ENCODE measurements at places on chromosomes 11 and 22. TPM values are rescaled to one million over a fixed set of nuclear protein-coding genes. Genes with fewer than 3 reads are reported as not detected.

The SMC1B gene
- total RNA-seq, result not detected

- no peak for DNase-seq
Measured at GRCh38 chr11:100675115-100675650, 11.9 kb upstream of the ARHGAP42 start.

The OR52A1 gene
- not detected for total RNA-seq

DNA sequence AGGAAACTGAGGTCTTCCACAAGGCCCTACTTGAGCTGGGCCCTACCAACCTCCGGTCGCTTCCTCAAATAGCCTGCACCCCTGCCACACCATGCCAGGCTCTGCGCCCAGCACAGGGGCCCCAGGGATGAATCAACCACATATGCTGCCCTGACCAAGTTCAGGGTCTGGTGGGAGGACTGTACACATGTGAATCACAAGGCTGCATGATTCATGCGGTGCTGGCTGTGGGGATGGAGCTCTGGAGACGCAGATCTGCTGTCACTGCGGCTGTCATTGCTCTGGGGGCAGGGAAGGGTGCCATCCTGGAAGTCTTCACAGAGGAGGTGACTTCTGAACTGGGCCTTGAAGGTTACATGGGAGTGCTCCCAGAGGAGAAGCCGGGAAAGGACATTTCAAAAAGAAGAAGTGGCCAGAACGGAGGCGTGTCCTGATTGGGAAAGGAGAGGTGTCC, 21.5 kb downstream of the CYTH4 start:
- DNase-seq, result no peak

DNA sequence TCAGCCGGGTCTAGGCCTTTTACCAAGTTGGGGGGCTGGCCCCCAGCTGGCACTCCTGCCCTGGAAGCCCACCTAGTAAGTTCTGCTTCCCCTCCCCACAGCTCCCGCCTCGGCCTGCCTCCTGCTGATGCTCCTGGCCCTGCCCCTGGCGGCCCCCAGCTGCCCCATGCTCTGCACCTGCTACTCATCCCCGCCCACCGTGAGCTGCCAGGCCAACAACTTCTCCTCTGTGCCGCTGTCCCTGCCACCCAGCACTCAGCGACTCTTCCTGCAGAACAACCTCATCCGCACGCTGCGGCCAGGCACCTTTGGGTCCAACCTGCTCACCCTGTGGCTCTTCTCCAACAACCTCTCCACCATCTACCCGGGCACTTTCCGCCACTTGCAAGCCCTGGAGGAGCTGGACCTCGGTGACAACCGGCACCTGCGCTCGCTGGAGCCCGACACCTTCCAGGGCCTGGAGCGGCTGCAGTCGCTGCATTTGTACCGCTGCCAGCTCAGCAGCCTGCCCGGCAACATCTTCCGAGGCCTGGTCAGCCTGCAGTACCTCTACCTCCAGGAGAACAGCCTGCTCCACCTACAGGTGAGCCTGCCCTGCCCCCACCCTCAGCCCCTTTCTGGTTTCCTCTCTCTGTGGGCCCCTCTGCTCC, 7.3 kb downstream of the RTN4RL2 start:
- no peak for DNase-seq

- no peak for DNase-seq
Measured at GRCh38 chr22:49535126-49535525, 292.5 kb downstream of the BRD1 start.

- no peak for DNase-seq
Measured at GRCh38 chr11:85431319-85431718, 195.8 kb downstream of the DLG2 start.

GRCh38 chr11:124541204-124541603, 2.2 kb downstream of the OR8B12 start:
- DNase-seq, result no peak

- DNase-seq, result no peak
Measured at GRCh38 chr11:452203-452744, 2.2 kb downstream of the PTDSS2 start.

DNA sequence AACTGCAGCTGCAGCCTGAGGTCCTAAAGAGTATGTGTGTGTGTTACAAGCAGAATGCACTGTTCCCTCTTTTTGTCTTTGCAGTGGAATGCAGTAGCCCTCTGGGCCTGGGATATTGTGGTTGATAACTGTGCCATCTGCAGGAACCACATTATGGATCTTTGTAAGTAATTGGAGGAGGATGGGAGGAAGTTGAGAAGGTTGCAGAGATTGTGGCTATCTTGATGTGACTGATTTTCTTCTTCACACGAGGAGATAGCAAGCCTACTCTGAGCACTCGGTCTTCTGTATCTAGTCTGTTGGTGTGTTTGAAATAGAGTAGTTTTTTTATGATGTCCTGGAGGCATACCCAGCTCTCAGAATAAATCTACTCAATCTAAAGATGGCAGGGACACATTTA, 2.3 kb downstream of the RBX1 start:
- no peak for DNase-seq

- DNase-seq, result peak; percentile 16
Measured at GRCh38 chr11:94574193-94574961, 7.2 kb downstream of the PIWIL4 start.

- DNase-seq, result no peak
Measured at GRCh38 chr11:80816454-80816847, 1375.6 kb upstream of the TENM4 start.

DNA sequence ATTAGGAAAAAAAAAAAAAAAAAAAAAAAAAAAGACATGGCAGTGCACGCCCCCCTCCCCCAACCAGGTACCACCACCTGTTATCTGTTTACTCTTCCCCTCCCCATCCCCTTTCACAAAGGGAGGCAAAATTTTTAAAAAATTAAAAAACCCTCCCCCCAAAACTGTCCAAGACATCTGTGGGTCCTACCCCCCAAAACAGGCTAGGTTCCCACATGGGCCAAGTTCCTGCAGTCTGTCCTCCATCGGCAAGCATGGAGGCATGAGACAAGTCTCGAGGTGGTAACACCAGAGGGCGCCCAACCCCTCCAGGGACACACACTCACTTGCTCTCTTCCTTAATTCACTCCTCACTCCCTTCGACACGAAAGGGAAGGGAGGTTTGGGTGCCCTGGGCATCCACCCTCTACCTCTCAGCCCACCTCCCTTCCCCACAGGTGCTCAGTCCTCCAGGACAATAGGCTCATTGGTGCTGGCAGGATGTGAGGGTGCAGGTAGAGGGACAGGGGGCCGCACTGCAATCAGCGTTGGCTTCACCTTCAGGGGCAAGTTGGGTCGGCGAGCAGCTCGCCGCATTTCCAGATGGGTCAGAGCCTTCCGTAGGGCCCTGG, 2.2 kb upstream of the TUT1 start:
- DNase-seq, result peak; percentile 88

DNA sequence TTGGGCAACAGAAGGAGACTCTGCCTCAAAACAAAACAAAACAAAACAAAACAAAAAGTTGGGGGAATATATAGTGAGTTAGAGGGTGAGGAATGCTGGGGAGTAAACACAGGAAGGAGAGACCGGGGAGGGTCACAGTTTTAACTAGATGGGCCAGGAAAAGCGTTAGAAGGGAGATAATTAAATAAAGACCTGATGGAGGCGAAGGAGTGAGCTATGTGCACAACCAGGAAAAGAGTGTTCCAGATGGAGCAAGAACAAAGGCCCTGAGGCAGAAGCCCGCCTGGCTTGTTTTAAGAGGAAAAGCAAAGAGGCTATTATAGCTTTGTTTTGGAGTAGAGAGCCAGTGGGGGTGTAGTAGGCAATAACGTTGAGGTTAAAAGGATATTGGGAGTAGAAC, 4.8 kb upstream of the PLA2G6 start:
- no peak for DNase-seq

DNA sequence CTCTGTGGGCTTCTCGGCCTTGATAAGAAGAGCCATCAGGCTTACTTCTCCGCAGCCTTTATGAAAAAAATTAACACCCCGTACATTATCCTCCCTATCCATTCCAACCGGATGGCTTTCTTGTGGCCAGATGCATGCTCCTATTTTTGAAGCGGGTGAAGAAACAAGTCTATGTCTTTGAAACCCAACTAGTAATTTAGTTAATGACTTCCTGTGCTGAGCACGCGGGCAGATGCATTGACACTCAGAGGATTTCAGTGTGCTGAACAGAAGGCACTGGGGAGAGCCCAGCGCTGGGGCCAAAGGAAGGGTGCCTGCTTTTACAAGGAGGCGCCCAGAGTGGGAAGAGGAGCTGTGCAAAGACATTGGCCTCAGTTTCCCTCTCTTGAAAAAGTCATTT, 53.3 kb downstream of the ARHGAP8 start:
- DNase-seq, result no peak

DNA sequence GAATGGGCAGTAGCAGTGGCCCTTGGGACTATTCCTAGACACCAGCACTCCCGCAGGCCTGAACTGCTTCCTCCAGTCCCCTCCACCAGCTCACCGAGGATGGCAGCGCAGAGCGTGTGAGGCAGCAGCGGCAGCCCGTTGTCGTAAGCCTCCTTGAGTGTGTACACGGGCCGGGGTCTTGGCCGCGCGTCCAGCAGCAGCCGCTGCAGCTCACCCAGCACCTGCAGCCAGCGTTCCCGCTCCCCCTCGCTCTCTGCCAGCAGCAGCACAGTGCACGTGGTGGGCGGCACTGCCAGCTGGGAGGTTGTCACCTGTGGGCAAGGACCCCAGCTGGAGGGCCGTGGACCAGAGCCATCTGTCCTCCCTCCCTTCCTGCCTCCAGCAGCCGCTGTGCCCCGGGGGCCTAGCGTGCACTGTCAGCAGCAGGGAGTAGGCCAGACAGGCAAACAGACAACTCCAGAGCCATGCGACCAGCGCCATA, 13.0 kb downstream of the CDC42BPG start:
- DNase-seq, result no peak

The SLC25A1 gene
- total RNA-seq, result 7.3 TPM

DNA sequence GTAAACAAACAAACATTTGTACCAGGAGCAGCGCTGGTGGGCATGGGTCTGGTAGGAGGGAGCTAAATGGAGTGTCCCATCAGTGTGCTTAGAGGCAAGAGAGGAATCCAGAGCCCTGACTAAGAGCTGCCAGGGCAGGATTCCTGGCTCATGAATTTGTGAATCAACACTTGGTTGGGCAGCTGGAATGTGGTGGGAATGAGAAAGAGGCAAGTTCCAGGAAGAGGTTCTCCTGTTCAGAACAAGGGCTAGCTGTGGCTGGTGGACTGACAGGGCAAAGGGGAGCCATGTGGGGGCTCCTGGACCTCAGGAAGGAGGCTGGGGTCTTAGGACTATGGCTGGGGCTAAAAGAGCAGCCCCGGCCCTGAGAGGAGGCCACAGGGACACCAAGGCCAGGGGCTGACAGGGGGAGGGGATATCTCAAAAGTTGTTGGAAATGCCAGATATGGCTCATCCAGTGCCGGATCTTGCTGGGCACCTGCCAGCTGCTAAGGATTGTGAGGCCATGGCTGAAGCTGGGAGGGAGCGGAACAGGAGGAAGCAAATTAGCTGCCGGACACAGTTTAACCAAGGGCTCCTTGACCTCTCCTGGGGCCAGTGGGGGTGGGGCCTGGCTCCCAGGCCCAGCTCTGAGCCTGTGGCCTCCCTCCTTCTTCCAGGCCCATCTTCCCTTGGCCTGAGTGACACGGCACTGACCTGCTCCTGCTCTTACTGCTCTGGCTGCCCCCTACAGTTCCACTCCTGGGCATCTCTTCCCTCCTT, 14.6 kb upstream of the P2RY6 start:
- no peak for DNase-seq

The KCNC1 gene
- total RNA-seq, result 1.1 TPM

The KIF18A gene
- total RNA-seq, result 0.15 TPM

The NRXN2 gene
- total RNA-seq, result 5.2 TPM

DNA sequence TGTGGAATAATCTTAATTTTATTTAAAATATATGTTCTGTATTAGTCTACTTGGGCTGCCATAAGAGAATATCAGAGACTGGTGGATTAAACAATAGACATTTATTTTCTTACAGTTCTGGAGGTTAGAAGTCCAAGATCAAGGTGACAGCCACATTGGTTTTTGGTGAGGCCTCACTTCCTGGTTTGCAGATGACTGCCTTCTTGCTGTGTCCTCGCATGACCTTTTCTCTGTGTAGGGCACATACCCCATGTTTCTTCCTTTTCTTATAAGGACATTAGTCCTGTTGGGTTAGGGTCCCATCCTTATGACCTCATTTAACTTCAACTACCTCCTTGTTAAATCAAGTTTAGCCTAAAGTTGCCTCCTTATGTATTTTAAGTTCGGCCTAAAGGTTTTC, 202.7 kb upstream of the MPPED2 start:
- DNase-seq, result no peak

- peak; percentile 85 for DNase-seq
Measured at GRCh38 chr11:119094816-119095065, 6.9 kb downstream of the DPAGT1 start.

The DAGLA gene
- total RNA-seq, result 3.3 TPM

- no peak for DNase-seq
Measured at GRCh38 chr11:4466131-4466870, 16.1 kb upstream of the OR52K1 start.

The MGAT3 gene
- total RNA-seq, result 2.2 TPM

DNA sequence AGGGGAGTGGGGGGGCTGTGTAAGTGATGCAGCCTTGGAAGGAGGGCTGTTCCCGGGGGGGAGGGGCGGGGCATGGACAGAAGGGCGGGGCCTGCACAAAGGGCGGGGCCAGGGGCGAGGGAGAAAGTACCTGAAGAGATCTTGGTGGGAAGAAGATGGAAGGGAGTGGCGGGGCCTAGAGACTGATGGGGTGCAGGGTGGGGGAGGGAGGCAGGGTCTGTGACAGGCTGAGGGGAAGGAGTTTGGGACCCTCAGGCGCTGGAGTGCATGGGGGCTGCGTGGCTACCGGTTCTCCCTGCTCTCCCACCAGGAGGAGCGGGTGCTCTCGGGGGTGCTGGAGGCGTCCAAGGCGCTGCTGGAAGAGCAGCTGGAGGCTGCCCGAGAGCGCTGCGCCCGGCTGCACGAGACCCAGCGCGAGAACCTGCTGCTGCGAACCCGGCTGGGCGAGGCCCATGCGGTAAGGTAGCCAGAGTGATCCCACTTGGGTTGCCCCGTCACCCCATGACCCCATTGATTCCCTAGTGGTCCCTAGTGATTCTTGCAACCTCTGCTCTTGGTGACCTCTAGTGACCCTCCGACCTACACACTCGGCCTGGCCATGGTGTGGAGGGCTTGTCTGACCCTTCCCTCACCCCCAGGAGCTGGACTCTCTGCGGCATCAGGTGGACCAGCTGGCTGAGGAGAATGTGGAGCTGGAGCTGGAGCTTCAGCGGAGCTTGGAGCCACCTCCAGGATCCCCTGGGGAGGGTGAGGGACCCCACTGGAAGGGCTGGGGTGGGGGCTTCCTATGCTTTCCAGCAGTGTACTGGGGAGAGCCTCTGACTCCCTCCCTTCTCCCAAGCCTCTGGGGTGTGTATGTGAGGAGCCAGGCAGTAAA, 3.1 kb downstream of the CCDC88B start:
- no peak for DNase-seq

DNA sequence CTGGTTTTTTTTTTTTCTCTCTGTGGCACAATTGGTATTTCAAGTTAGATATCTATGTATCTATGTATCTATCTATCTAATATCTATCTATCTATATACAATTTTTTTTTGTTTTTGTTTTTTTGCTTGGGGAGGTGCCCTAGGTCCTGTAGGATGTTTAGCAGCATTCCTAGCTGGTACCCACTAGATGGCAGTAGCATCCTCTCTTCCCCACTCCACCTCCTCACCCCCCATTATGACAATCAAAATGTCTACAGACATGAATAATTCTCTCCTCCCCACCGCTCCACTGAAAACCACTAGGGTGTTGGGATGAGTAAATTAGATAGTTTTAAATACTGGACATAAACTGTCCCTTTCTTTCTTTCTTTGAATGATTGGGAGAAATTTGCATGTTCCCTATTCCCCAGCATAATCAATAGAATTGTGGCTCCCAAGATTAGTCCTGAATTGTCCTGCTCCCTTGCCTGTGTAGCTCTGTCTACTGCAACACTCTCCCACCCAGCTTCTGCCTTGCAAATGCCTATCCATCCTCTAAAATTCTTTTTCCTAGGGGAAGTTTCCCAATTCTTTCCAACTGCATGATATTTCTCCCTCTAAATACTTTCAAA, 1152.4 kb downstream of the LRRC4C start:
- no peak for DNase-seq

Data from psoas muscle (tissue), 8 donors.